ENCODE measurements at places on chromosomes 6 and 20.

- no peak for DNase-seq
These were observed 101.2 kb upstream of the CLVS2 start for GRCh38 chr6:122894791-122895190.

- DNase-seq, result no peak
These were observed 659 bp downstream of the MCUR1 start for GRCh38 chr6:13813621-13814175.

- no peak for DNase-seq
These were observed 9.2 kb downstream of the PXMP4 start for GRCh38 chr20:33710681-33711445.

DNA sequence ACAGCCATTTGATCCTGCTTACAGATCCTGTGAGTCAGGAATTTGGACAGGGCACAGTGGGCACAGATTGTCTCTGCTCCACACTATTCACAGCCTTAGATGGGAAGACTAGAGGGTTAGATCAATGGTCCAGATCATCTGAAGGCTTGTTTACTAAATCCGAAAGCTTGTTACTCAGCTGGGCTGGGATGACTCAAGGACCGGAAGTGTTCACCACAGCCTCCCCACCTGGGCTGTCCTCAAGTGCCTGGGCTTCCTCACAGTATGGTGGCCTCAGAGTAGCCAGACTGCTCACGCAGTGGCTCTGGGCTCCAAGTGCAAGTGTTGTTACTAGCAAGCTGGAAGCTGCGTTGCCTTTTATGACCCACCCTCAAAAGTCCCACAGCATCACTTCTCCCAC is 75.4 kb upstream of the INSM1 start:
- peak; percentile 19 for DNase-seq

DNA sequence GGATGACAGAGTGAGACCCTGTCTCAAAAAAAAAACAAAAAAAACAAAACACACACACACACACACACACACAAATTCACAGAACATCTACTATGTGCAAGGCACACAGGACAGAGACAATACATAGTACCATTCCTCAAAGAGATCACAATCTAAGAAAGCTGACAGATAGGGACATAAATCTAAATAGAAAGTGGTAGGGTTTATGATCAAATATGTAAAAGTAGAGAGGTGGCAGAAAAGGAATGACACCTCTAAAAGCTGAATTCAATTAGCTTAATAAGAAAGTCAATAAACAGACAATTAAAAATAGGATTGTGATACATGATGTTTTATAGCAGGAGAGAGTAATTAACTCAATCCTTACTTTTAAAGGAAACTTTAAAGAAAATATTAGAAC is 41.5 kb downstream of the USP45 start:
- DNase-seq, result no peak

DNA sequence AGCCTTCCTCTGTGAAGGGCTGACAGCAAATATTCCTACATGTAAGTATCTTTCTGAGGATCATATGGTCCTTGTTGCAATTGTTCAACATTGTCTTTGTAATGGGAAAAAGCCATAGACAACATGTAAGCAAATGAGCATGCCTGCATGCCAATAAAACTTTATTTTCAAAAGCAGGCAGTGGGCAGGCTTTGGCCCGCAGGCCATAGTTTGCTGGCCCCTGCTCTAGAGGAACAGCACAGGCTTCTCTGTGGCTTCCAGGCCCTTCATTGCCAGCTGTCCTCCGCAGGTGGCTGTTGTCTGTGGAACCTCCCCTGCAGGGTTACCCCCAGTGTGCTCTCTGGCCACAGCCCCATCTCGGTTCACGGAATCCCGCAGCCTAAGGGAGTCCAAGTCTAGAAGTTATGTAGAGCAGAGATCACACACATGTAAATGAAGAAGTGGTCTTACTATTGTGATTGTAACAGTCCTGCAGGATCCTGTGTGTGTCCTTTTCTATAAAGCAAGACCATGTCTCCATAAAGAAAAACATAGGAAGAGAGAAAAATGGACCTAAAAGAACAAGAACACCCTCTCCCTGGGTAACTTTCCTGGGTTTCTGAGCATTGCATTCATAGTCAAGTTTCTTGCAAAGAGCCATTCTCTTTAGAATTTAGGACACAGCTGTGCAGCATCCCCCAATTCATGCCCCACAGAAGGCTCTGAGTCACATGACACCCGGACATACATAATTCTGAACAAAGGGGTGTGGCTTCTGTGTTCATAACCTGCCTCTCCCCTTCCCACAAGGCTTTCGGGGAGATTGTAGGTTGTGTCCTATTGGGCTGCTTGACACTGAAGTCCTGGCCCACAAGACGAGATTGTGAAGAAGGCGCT is 10.0 kb downstream of the UNC93A start:
- DNase-seq, result no peak

DNA sequence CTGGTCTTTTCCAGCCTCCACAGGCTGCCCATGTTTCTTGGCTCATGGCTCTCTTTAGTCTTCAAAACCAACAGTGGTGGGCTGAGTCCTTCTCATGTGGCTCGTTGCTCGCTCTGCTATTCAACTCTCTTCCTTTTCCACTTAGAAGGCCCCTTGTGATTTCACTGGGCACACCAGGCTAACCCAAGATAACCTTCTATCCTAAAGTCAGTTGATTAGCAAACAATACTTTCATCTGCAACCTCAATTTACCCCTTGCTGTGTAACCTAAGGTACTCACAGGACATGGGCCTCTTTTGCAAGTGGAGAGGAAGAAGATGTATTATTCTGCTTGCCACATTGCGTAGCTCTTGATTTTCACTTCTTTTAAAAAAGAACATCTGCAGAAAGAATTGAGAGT is 79.6 kb downstream of the UTRN start:
- DNase-seq, result no peak

DNA sequence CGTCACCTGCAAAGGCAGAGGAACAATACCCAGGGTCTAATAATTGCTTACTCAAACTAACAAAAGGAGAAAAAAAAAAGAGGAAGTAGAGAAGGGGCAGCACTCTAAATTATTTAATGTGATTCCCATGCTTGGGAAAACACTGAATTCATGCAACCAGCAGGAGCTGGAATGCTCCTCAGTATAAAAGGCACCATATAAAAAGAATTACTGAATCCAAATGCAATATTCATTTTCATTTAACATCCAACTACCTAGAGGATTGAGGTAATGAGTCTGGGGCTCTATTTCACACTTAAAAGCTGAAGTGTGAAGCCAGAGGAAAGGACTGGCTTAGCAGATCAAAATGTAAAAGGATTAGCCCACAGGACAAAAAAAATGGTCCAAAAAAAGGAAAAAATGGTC is 8.7 kb downstream of the B4GALT5 start:
- DNase-seq, result no peak

- no peak for DNase-seq
These were observed 232.3 kb downstream of the COL12A1 start for GRCh38 chr6:74973591-74973990.

- no peak for DNase-seq
These were observed 100.5 kb upstream of the SLC2A12 start for GRCh38 chr6:134152767-134153485.

DNA sequence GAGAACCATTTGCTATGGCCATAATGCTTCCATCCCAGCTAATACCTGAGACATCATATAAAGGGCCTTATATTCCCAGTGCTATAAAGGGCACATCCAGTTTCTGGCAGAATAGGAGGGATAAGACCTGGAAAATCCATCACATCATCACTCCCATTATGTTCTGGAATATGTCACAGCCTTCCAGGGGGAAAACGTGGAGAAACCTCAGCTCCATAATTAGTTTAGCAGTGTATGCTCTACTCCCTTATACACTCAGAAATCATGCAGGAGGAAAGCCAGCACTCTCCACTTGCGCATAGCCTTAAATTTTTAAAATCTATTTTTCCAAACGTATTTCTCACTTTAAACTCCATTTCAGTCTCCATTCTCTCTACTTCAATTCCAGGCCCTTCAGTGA is 140.9 kb downstream of the ADGB start:
- DNase-seq, result no peak

- DNase-seq, result no peak
These were observed 45.6 kb downstream of the THBS2 start for GRCh38 chr6:169208011-169208410.

- DNase-seq, result no peak
These were observed 1.4 kb downstream of the SAMD5 start for GRCh38 chr6:147509891-147510290.

GRCh38 chr6:47484616-47485015 is 7.0 kb downstream of the CD2AP start:
- DNase-seq, result no peak

Measured in activated T-cell treated with anti-CD3 and anti-CD28 coated beads, Interleukin-2, amount 50 U/mL, for 72 hours (primary cell).